Activated CD8-positive, alpha-beta T cell treated with anti-CD3 and anti-CD28 coated beads for 36 hours (primary cell): ENCODE measurements at places on chromosomes 6 and 20. TPM values are rescaled to one million over a fixed set of nuclear protein-coding genes. Genes with fewer than 3 reads are reported as not detected.

DNA sequence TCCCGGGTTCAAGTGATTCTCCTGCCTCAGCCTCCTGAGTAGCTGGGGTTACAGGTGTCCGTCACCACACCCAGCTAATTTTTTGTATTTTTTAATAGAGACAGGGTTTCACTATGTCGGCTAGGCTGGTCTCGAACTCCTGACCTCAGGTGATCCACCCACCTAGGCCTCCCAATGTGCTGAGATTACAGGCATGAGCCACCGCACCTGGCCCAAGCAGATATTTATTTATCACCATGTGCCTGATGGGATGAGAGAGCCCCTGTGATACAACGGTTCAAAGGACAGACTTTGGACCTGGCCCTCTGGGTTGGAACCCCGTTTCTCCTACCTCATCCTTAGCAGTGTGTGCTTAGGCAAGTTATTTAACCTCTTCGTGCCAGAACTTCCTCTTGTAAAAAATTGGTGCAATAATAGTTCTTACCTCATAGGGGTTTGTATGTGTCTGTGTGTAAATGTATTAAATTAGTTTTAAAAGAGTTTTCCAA is 19.2 kb upstream of the STK38 start:
- H3K27me3 ChIP-seq = no peaks in the 10 kb centered on the region
- no peak overlapping the region for H3K4me3 ChIP-seq
- H3K4me1 ChIP-seq = peaks cover 3% of the 10 kb centered on the region

DNA sequence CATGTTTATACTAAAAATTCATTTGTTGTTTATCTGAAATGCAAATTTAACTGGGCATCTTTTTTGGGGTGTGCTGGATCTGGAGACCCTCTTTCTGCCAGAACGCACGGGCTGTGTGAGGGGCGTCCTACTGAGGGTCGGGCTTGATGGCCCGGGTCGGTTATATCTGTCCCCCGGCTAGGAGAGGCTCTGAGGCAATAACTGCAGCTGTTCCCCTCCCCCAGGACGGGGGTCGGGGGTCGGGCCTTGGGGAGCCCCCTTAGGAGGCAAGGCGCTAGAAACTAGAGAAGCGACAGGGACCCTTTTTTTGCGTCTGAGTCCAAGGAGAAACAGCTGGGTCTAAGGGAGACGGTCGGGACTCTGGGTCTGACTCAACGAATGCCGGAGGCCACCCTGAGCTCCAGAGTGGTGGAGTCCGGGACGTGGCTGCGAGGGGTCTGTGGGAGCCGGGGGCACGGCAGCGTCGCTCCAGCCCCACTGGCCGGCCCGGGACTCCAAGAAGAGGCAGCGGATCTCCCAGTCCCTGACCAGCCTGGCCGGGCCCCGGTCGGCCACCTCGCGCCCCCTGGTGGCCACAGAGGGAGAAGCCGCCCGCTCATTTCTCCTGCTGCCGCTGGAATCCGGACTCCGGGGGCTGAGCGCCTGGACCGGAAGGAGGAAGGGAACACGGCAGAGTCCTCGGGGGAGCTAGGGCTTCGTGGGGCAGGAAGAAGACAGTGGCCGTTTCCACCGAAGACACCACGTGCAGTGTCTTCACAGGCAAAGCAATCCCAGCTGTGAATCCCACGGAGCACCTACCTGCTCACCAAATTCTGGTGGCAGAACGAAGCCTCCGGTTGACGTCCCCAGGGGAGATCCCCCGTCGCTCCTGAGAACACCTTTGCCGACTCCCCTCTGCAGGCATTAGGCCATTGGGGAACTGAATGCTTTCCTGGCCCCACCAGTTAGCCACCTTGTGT is 24.0 kb upstream of the SCML4 start:
- peaks cover 20% of the 10 kb centered on the region for H3K4me1 ChIP-seq
- peaks cover 1% of the 10 kb centered on the region for H3K27me3 ChIP-seq
- H3K36me3 ChIP-seq = no peaks in the 10 kb centered on the region
- peak overlapping the region; percentile 69 for H3K27ac ChIP-seq
- DNase-seq = peak; percentile 83
- H3K4me3 ChIP-seq = peak overlapping the region; percentile 72

DNA sequence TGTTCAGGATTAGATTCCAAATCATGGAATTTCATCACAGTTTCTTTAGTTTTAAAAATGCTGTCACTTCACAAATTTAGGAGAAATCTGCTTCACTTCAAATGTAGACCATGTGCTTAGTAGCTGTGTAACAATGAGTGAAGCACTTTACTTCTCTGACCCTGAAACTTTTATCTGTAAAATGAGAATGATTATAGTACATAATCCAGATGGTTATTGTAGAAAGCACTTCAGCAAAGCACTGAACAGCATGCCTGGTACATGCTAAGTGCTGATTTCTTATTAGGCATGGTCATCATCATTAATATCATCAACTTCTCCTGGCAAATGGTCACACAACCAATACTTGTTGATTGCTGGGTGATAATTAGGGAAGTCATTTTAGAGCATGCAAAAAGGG is 705.0 kb downstream of the EPHA7 start:
- no peak for DNase-seq
- no peak overlapping the region for H3K4me3 ChIP-seq
- H3K36me3 ChIP-seq = no peaks in the 10 kb centered on the region
- H3K4me1 ChIP-seq = no peaks in the 10 kb centered on the region
- H3K27me3 ChIP-seq = no peaks in the 10 kb centered on the region

DNA sequence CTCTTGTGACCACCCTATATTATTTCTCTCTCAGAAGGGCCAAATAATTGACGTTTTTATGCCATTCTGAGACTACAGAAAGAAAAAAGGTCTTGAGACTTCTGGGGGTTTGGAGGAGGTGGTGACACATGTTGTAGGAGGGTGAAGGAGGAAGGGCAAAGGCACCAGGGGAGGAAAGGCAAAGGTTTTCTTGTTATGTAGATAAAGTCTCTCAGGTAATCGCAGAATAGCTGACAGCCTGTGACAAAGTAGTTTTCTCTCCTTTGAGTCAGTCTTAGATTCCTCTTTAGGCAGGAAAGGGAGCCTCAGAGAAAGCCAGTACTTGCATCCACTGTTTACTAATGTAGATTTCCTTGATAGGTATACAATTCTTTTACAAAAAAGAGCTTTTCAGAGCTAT is 23.6 kb downstream of the OR2B2 start:
- peaks cover 3% of the 10 kb centered on the region for H3K36me3 ChIP-seq
- H3K4me3 ChIP-seq = no peak overlapping the region
- H3K27ac ChIP-seq = no peak overlapping the region
- H3K4me1 ChIP-seq = peaks cover 21% of the 10 kb centered on the region
- DNase-seq = no peak

DNA sequence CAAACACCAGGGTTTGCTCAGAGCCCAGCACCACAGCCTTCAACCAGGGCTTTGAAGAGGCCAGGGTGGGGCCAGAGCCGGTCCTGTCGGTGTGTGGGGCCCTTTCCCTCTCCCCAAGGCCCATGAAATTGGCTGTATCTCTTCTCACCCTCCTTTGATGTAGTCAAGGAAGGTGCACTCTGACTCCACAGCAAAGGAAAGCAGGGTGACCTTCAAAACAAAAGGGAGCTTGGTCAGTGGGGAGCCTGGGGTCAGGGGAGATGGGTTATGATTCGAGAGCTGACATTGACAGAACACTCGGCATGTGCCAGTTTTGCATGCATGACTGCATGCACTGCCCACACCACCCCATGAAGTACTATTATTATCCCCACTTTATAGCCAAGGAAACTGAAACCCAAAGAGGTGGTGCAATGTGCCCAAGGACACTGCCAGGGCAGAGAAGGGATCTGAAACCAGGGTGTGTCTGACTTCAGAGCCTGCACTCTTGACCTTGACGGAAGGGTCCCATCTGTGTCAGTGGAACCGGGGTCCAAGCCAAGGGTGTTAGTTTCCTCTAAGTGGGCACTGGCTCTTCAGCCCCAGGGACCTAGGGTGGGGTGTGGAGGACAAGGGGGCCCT is 55.4 kb downstream of the RAB44 start:
- H3K27me3 ChIP-seq = no peaks in the 10 kb centered on the region
- no peaks in the 10 kb centered on the region for H3K36me3 ChIP-seq
- H3K27ac ChIP-seq = peak overlapping the region; percentile 94

DNA sequence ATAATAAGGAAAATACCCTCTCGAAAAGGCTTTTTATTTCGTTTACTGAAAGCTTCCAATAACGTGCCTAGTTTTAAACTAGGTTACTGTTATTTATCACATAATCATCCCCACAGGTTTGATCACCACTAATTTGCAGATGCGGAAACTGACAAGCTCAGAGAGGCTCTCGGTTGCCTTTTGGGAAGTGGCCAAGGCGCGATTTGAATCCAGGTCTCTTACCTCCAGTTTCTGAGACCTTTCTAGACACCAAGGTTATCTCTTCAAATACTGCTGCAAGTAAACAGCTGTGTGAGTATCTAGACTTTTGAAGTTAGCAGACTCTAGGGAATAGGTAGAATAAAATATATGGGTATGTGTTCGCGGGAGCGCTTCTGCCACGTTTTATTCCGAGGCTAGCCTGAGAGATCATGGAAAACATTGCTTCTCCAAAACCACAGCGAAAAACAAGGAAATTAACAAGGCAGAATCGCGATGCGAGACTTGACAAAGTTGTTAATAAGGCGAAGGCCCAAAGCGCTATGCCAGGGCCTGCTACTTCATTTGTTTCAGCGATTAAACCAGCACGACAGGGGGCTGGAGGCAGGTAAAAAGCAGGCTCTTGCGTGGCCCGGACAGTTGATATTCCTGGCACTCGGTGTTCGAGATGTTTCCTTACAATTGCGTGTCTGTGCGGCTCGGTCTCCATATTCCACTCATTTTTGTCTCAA is 1.8 kb upstream of the JARID2 start:
- peak overlapping the region; percentile 75 for H3K4me3 ChIP-seq
- H3K27ac ChIP-seq = peak overlapping the region; percentile 43
- peaks cover 14% of the 10 kb centered on the region for H3K36me3 ChIP-seq
- H3K4me1 ChIP-seq = peaks cover 6% of the 10 kb centered on the region
- DNase-seq = no peak

GRCh38 chr20:61719691-61720347 is 345.9 kb downstream of the TAF4 start:
- H3K36me3 ChIP-seq = no peaks in the 10 kb centered on the region
- DNase-seq = peak; percentile 71
- no peaks in the 10 kb centered on the region for H3K27me3 ChIP-seq
- peak overlapping the region; percentile 85 for H3K27ac ChIP-seq
- H3K4me3 ChIP-seq = peak overlapping the region; percentile 78

DNA sequence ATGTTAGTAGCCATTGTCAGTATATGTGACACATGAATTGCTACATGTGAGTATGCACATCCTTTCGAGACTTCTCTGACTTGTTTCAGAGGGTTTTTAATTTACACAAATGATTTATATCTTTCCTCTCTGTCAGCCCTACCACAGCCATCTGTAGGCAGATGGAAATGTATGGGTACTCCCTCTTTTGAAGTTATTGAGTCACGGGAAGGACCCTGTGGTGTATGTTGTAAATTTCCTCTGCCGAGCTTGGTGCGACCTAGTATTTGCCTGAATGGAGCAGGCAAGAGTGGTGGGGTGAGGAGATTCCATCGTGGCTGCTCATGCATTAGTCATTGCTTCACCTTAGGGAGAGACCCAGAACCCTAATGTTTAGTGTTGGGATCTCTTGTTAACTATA is 171.9 kb downstream of the JARID2 start:
- H3K4me3 ChIP-seq = no peak overlapping the region
- peak; percentile 78 for DNase-seq
- H3K4me1 ChIP-seq = peaks cover 54% of the 10 kb centered on the region
- no peaks in the 10 kb centered on the region for H3K27me3 ChIP-seq
- H3K27ac ChIP-seq = peak overlapping the region; percentile 80
- peaks cover 61% of the 10 kb centered on the region for H3K36me3 ChIP-seq

DNA sequence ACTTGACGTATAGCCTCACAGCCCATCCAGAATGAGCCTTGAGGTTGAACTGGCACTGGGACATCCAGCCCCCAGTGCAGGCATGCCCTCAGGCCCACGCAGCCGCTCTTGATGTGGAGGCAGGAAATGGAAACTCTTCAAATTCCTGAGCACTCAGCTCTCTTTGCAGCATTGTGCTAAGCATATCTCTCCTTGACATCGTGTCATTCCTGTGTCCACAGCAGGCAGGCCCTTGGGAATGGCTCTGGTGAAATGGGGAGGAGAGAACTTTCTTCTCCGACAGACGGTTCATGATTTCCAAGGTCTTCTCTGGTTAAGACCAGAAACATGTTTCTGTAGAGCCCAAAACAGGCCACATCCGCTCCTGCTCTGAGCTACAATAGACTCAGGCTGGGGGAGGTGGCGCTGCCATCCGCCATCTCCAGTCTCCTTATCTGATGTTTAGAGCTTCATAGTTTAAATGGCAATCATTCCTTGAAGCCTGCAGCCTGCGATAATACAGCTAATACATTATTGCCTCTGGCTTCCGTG is 248.8 kb downstream of the CDH4 start:
- H3K4me1 ChIP-seq = peaks cover 2% of the 10 kb centered on the region
- no peaks in the 10 kb centered on the region for H3K36me3 ChIP-seq
- no peak overlapping the region for H3K4me3 ChIP-seq
- DNase-seq = peak; percentile 24
- no peaks in the 10 kb centered on the region for H3K27me3 ChIP-seq

DNA sequence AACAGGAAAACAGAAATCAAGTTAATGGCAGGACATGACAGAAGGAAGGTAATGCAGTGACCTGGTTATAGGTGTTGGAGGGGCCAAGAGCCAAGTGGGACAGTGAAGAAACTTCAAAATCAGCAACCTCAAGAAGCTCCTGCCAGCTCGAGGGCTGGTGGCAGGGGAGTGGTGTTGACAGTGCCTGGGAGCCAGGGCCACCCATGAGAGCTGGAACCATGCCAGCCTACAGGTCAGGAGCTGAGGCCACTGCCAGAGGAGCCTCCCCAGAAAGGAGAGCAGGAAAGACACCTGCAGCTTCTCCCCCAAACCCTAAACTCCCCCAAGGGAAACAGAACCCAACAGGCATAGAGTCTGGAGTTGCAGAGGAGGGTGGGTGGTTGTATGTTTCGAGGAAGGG is 262.1 kb downstream of the LRFN2 start:
- no peak overlapping the region for H3K4me3 ChIP-seq
- peaks cover 23% of the 10 kb centered on the region for H3K27me3 ChIP-seq
- H3K36me3 ChIP-seq = no peaks in the 10 kb centered on the region
- H3K27ac ChIP-seq = no peak overlapping the region
- DNase-seq = no peak
- peaks cover 5% of the 10 kb centered on the region for H3K4me1 ChIP-seq

GRCh38 chr20:24657196-24657595 is 187.8 kb downstream of the SYNDIG1 start:
- no peaks in the 10 kb centered on the region for H3K4me1 ChIP-seq
- DNase-seq = no peak
- H3K36me3 ChIP-seq = no peaks in the 10 kb centered on the region
- no peaks in the 10 kb centered on the region for H3K27me3 ChIP-seq
- H3K4me3 ChIP-seq = no peak overlapping the region

DNA sequence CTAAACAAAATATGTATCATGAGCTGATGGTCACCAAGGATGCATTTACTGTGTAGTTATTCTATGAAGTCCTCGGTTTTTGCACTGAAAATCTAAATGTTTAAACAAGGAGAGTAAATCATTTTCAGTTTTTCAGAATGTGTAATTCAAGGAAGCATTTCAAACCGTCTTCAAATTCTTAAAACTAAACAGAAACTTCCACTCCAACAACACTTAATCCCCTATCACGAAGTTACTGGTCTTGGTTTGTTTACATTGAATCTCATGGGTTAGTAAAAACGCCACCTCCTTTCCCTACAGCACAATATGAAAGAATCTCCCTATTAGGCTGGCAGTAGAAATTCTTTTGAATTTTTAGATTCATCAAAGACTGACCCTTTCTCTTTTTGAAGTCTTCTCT is 192.9 kb downstream of the AIG1 start:
- H3K27me3 ChIP-seq = no peaks in the 10 kb centered on the region
- no peak overlapping the region for H3K4me3 ChIP-seq
- DNase-seq = no peak
- no peak overlapping the region for H3K27ac ChIP-seq

Gene BLOC1S5
- total RNA-seq = 23.7 TPM

Gene GJA10
- not detected for total RNA-seq

Gene NKX2-4
- not detected for total RNA-seq

Gene LPIN3
- total RNA-seq = 0.86 TPM

Gene C20orf96
- total RNA-seq = 7.4 TPM

Gene RREB1
- 19.7 TPM for total RNA-seq

Gene COL11A2
- 1.4 TPM for total RNA-seq

Gene PRDM1
- total RNA-seq = 24.7 TPM
